ENCODE measurements at places on chromosomes 1 and 21. TPM values are rescaled to one million over a fixed set of nuclear protein-coding genes. Genes with fewer than 3 reads are reported as not detected.

GRCh38 chr1:239844833-239845232, 246.8 kb upstream of the FMN2 start:
- no peaks in the 10 kb centered on the region for H3K36me3 ChIP-seq
- no peaks in the 10 kb centered on the region for H3K27me3 ChIP-seq
- H3K27ac ChIP-seq: no peak overlapping the region
- H3K4me3 ChIP-seq: no peak overlapping the region
- H3K4me1 ChIP-seq: 0 out of 2 replicates have a peak, but pooled peaks cover 7% of the 10 kb centered on the region
- no peak for DNase-seq

GRCh38 chr1:17609529-17609928, 70.0 kb downstream of the ARHGEF10L start:
- no peak overlapping the region for H3K27ac ChIP-seq
- no peak for DNase-seq
- H3K4me1 ChIP-seq: no peaks in the 10 kb centered on the region
- no peaks in the 10 kb centered on the region for H3K36me3 ChIP-seq

Gene KCNQ4
- polyA plus RNA-seq: 2.0 TPM

DNA sequence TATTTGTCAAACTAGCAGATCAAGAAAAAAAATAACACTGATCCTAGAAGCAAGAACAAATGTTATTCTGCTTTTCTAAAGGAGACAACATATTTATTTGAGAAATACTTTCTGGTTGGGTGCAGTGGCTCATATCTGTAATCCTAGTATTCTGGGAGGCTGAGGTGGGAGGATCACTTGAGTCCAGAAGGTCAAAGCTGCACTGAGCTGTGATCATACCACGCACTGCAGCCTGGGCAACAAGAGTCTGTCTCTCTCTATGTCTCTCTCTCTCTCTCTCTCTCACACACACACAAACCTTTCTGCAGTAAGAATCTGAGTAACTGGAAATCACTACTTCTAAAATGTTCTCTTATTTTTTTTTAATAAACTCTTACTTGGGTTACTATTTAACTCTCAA, 31.2 kb downstream of the PRPF38A start:
- peak overlapping the region; percentile 57 for H3K27ac ChIP-seq
- H3K27me3 ChIP-seq: no peaks in the 10 kb centered on the region
- H3K36me3 ChIP-seq: peaks cover 8% of the 10 kb centered on the region
- H3K4me3 ChIP-seq: no peak overlapping the region
- peaks cover 9% of the 10 kb centered on the region for H3K4me1 ChIP-seq

DNA sequence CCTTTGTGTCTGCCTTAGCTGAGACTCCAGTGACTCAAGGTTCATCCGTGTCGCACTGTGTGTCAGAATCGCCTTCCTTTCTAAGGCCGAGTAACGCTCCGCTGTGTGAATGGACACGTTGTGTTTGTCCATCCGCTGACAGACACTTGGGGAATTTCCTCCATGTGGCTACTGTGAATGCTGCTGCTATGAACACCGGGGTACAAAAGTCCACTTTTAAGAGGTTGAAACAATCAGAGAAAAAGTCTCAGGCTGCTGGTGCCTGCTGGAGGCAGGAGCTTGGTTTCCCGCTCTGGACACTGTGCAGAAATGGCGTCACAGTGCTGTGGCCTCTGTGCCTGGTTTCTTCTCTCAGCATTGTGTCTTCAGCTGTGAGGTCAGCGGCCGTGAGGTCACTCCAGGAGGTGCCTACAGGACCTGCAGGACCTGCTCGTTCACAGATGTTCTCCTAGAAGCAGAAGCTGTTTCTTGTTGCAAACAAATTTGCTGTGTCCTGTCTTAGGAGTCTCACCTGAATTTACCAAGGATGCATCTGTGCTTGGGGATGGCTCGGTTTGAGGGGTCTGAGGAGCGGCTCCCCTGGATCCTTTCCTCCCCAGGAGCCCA, 34.2 kb downstream of the KRTAP10-1 start:
- no peaks in the 10 kb centered on the region for H3K36me3 ChIP-seq
- no peak for DNase-seq
- H3K27me3 ChIP-seq: no peaks in the 10 kb centered on the region
- H3K27ac ChIP-seq: no peak overlapping the region
- no peaks in the 10 kb centered on the region for H3K4me1 ChIP-seq

DNA sequence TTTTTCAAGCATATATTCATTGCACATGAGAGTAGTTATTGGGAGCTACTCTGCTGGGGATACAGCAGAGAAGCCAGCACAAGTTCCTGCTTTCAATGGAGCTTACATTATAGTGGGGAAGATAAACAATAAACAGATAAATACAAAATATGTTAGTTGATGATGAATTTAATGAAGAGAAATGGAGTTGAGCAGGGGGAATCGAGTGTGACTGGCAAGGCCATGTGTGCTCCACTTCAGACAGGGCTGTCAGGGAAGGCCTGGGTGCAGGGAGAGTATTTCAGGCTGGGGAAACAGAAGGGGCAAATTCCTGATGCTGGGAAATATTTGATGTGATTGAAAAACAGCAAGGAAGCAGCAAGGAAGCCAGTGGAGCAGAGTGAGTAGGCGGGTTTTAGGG, 21.2 kb upstream of the BRDT start:
- no peaks in the 10 kb centered on the region for H3K27me3 ChIP-seq
- H3K4me1 ChIP-seq: no peaks in the 10 kb centered on the region
- no peak overlapping the region for H3K27ac ChIP-seq
- no peak for DNase-seq

- H3K4me1 ChIP-seq: no peaks in the 10 kb centered on the region
- no peak for DNase-seq
- no peaks in the 10 kb centered on the region for H3K27me3 ChIP-seq
- no peak overlapping the region for H3K27ac ChIP-seq
- H3K4me3 ChIP-seq: no peak overlapping the region
These were observed 55.5 kb upstream of the ZC3H11B start for GRCh38 chr1:219668446-219668845.

Gene HSPA6
- polyA plus RNA-seq: 0.09 TPM

DNA sequence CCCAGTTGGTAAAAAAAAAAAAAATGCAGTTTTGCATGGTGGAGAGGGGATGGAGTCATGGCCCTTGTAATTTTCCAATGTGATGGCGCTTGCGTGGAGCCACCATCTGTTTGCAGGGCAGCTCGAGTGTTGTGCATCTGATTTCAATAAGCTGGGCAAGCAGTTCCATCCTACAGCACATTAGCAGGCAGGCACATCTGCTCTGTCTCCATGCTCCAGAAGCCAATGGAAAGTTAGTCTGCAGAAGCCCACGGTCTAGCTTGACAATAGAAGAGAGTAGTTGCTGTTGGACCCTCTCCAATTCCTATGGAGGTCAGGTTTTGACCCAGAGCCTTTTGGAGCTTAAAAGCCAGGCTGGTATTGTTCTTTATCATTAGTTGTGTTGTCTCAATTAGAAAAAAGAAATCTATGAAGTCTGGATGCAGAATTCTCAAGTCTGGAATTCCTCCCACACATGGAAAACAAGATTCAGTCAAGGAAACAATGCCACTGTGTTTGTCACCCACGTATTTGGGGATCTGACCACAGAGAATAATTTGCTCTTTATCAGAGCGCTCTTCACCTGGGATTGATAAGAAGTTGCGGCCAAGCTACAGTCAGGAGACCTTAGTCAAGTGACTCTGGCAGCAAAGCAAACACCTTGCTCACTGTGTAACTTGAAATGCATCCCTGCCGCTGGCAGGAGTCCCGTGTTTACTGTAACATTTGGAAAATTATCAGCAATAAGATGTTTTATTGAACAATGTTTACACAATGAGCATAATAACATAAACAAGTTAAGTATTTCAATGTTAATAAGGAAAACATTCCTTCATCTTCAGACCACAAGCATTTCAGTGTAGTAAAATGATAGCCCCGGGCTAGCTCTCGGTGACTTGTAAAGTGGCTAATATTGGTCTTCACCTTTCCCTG, 20.7 kb downstream of the NGF start:
- H3K4me3 ChIP-seq: no peak overlapping the region
- no peaks in the 10 kb centered on the region for H3K4me1 ChIP-seq
- no peaks in the 10 kb centered on the region for H3K27me3 ChIP-seq
- H3K36me3 ChIP-seq: no peaks in the 10 kb centered on the region
- H3K27ac ChIP-seq: no peak overlapping the region
- no peak for DNase-seq

DNA sequence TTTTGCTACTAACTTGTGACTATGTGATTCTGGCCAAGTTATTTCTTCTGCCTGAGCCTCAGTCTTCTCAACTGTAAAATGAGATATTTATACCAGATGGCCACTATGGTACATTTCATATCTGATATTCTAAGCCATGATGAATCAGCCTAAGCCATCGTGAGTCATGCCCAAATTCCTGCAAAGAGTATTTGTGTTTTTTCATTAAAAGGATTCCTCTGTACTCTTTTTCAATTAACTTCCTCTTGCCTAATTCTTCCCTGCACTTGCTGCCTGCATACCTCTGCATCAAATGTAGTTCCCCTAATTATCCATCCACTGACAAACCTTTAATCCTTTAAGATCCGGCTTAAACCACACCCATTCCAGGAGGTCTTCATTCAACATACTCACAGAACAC, 575.1 kb upstream of the BEND5 start:
- H3K27me3 ChIP-seq: peaks cover 29% of the 10 kb centered on the region
- DNase-seq: peak; percentile 1
- H3K4me1 ChIP-seq: peaks cover 7% of the 10 kb centered on the region

GRCh38 chr1:231733672-231734071, 107.1 kb downstream of the DISC1 start:
- DNase-seq: no peak
- no peaks in the 10 kb centered on the region for H3K36me3 ChIP-seq
- H3K4me3 ChIP-seq: no peak overlapping the region
- H3K4me1 ChIP-seq: no peaks in the 10 kb centered on the region
- H3K27me3 ChIP-seq: no peaks in the 10 kb centered on the region
- no peak overlapping the region for H3K27ac ChIP-seq

DNA sequence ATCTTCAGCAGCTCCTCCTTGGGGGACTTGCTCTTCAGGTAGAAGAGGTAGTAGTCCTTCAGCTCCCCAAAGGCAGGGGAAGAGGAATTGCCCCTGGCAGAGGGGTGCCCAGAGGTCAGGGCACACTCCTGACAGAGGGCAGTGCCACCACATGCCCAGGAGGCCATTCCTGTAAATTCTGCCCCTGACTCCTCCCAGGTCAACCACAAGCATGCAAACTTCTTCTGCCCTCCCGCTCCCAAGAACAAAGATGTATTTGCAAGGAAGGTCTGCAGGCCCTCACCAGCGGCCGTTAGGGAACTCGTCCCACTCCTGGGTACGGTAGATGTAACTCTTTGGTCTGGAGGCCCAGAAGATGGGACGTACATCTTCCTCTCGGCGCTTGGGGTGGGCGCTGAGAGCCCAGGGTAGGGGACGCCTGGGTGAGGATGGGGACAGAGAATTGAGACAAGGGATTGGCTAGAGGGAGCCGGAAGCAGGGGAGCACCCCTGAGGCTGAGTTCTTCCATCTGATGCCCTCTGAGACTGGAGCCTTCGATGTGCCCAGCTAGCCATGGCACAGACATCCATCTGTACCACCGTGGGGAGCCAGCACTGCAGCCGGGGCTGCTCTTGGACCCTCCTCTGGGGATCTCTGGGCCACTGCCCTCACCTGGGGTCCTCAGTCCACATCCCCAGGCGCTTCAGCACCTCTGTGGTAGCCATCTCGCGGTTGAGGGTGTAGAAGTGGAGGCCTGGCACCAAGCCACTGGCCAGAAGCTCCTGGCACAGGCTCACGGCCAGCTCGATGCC, 11.1 kb downstream of the MTHFR start:
- no peak overlapping the region for H3K27ac ChIP-seq
- H3K4me1 ChIP-seq: no peaks in the 10 kb centered on the region
- no peak overlapping the region for H3K4me3 ChIP-seq
- no peak for DNase-seq
- no peaks in the 10 kb centered on the region for H3K36me3 ChIP-seq

DNA sequence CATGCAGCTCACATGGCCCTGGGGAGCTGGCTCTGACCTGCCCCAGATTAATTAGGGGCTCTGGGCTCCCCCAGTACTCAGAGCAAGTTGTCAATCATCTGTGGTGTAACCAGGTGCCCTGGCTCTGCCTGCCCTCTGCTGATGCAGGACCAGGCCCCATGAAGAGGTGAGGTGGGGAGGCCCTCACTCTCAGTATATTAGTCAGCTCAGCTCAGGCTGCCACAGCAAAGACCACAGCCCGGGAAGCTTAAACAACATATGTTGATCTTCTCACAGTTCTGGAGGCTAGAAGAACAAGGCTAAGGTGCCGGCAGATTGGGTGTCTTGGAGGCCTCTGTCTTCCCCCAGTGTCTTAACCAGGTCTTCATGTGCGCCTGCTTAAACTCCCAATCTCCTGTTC, 66.5 kb downstream of the FCRL5 start:
- no peak for DNase-seq
- no peaks in the 10 kb centered on the region for H3K27me3 ChIP-seq
- H3K36me3 ChIP-seq: no peaks in the 10 kb centered on the region
- H3K27ac ChIP-seq: no peak overlapping the region

DNA sequence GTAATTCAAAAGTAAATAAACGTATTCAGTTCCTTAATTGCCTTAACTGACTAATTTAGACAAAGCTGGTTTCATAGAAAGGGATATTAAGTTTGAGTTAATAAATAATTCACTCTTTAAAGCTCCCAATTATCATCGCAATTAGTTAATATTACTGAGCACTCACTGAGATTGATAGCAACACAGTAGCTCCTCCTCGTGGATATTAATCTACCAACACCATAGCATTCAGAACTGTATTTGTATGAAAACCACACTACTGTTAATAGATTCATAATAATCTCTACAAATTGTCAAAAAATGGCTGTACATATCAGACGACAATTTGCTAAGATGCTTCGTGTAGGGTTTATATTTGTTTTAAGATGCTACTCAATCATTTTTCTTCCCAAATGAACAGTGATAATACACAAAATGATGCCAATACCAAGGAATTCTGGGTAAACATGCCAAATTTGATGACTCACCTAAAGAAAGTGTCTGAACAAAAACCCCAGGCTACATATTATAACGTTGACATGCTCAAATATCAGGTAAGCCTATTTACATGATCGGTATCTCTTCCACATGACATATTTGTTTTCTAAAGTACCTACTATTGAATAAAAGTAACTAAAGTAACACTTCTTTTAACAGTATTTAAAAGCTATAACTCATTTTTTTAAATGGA, 18.8 kb upstream of the DYNLT5 start:
- H3K27ac ChIP-seq: no peak overlapping the region
- no peak overlapping the region for H3K4me3 ChIP-seq
- no peaks in the 10 kb centered on the region for H3K36me3 ChIP-seq
- H3K27me3 ChIP-seq: no peaks in the 10 kb centered on the region
- no peak for DNase-seq
- peaks cover 10% of the 10 kb centered on the region for H3K4me1 ChIP-seq

- no peaks in the 10 kb centered on the region for H3K36me3 ChIP-seq
- no peak overlapping the region for H3K4me3 ChIP-seq
- DNase-seq: no peak
- H3K4me1 ChIP-seq: no peaks in the 10 kb centered on the region
These were observed 4.9 kb upstream of the S100A8 start for GRCh38 chr1:153395776-153396175.

DNA sequence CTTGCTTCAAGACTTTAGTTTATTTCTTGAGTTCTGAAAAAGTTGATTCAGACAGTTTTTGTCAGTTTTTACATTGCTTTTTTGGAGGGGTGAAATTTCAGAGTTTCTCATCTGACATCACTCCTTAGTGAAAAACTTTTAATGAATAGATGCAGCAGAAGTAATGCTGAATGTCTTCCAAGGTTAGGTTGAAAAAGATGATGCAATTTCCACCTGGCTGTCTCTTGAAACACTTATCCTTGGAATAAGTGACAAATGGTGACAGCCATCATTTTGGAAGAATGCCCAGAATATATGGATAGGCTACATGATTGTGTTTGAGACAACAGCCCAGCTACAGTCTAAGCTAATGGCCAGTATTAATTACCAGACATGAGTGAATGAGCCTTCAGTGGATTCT, 140.8 kb downstream of the ZNF644 start:
- no peaks in the 10 kb centered on the region for H3K27me3 ChIP-seq
- no peak overlapping the region for H3K27ac ChIP-seq
- no peak overlapping the region for H3K4me3 ChIP-seq
- no peaks in the 10 kb centered on the region for H3K4me1 ChIP-seq

All from GM23338 (cell line).